Motor neuron (in vitro differentiated cells): ENCODE measurements at places on chromosomes 6 and 20. TPM values are rescaled to one million over a fixed set of nuclear protein-coding genes. Genes with fewer than 3 reads are reported as not detected.

- no peak for ATAC-seq
Measured at GRCh38 chr20:4036351-4036750, 21.0 kb upstream of the RNF24 start.

DNA sequence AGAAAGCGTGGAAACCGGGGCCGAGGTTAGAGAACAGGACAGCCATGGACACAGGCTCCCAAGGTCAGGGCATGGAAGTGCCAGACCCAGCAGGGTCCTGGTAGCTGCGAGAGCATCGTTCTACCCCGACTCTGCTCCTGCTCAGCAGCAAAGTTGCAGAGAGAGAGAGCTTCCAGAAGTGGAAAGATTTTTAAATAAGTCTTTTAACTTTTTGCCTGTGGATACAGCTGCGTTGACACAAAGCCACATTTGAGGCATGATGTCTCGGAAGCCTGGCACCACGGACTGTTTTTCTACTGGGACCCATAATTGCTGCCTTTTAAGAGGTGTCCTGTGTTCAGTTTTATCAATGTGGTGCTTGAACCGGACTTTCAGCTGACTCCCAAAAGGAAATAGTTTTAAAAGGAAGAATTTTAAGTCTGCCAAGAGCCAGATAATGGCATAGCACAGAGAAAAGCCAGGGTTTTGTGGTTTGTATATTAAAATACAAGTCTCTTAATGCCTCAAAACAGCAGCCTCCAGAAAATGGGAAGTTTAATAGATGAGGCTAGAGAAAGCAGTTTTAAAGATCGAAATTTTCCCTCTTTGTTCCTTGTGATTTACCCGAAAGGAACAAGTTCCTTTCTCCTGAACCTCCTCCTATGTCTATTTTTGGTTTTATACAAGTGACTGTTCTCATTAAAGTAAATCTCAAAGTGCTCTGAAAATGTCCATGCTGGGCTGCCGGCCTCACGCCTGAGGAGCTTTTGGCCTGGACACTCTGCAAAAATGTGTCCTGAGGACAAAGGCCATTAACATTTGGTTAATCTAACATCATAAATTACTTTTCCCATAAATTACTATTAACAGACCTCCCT, 91.5 kb downstream of the RIN2 start:
- ATAC-seq, result no peak

GRCh38 chr6:138430361-138431145, 26.5 kb downstream of the HEBP2 start:
- ATAC-seq, result no peak

- peak; percentile 75 for ATAC-seq
Measured at GRCh38 chr20:35883778-35884540, 70.3 kb downstream of the SCAND1 start.

DNA sequence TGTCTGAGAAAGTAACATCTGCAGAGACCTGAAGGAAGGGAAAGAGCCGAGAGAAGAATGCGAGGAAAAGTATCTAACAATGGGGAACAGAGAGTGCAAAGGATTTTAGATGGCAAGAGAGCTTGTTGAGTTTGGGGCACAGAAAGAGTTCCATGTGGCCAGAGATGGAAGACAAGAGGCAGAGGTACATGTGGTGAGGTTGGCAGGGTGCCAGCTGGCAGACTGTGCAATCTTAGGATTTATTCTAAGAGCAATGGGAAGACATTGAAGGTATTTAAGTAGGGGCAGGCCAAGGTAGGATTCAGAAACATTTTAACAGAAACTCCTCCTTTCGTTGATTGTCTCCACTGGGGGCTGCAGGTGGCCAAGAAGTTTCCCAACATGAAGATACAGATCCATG, 20.4 kb upstream of the LBP start:
- ATAC-seq, result no peak

DNA sequence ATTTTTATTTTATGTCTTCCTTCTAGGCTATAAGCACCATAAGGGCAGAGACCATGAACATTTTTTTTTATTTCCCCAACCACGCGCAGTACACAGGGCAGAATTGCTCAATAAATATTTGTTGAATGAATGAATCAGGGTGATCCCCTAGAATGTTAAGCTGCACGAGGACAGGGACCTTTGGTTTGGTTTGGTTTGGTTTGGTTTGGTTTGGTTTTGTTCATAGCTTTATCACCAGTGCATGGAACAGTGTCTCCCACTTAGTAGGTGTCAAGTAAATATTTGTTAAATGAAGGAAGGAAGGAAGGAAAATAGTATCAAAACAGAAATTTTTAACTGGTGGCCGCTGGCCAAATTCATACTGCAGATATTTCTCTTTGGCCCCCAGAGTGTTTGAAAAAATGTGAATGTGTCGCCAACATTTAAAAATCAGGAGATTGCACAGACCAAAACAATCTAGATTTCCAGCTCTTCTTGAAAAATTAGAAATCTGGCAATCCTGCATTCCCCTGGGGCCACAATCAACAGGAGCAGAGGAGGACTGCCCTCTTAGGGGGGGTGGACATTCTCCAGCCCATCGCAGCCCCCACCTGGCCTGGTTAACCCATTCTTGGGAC, 205.3 kb downstream of the EYA2 start:
- ATAC-seq, result no peak

DNA sequence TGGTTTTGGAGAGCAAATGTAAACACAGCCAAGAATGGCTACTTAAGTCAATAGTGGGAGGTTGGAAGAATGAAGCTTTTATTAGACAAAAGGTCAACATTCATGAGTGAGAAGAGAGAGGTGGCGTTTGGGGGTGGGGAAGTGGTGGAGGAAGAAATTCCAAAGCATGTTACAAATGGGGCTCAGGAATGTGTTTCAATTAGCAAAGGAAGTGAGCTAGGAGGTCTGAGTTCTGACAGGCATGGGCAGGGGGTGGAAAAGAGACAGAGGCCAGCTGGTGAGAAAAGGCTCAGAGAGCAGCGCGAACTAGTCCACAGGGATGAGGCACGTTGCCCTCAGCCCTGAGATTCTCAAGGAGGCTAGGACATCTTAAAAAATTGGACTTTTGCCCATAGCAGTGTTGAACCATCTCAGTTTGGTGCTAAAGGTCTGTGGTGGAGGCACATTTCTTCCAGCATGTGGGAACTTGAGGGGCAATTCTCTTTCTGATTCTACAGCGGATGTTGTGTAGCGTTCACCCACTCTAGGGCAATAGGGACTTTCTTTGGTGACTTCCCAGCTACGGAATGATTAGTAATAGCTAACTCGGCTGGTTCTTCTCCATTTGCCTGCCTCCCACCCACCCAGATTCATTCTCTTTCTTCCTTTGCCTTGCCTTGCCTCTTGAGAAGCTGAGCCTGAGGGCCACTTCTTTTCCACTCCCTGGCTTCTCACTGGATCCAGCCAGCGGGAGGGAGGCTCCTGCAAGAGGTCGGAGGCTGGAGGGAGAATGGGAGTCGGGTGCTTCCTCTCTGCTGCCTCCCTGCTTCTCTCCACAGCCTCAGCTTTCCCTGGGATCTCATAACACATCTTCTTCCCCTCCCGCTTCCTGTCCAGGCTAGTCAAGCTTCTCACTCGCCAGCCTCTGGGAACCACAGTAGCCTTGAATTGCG, 45.1 kb upstream of the NEDD9 start:
- ATAC-seq, result no peak

DNA sequence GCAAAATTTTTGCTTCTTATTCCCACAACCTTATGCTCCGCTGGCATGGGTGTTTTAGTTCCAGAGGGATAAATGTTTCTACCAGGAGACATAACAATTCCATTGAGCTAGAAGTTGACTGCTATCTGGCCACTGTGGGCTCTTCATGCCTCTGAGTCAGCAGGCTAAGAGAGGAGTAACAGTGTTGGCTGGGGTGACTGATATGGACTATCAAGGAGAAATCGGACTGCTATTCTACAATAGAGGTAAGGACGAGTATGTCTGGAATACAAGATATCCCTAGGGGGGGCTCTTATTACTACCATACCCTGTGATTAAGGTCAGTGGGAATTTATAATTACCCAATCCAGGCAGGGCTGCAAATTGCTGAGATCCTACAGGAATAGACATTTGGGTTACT, 26.9 kb downstream of the FBXO30 start:
- ATAC-seq, result no peak

GRCh38 chr6:118148561-118148960, 241.5 kb downstream of the SLC35F1 start:
- ATAC-seq, result no peak

GRCh38 chr20:46126440-46127056, 8.4 kb downstream of the CD40 start:
- no peak for ATAC-seq

GRCh38 chr6:166959911-166960608, 3.7 kb upstream of the RNASET2 start:
- ATAC-seq, result no peak

GRCh38 chr6:36550473-36551000, 3.3 kb upstream of the STK38 start:
- ATAC-seq, result no peak

- ATAC-seq, result no peak
Measured at GRCh38 chr6:150773969-150774368, 91.5 kb upstream of the MTHFD1L start.

KHDRBS2 gene
- 1.9 and 2.9 TPM in 2 replicates for total RNA-seq

CCN5 gene
- total RNA-seq, result 0.38 and 0.63 TPM in 2 replicates

GHRH gene
- total RNA-seq, result not detected in 2 replicates

CARMIL1 gene
- 10.1 and 11.0 TPM in 2 replicates for total RNA-seq

OPN5 gene
- total RNA-seq, result 0.19 and 0.49 TPM in 2 replicates
